Left cardiac atrium (tissue), 4 donors: ENCODE measurements at places on chromosomes 5 and 9. TPM values are rescaled to one million over a fixed set of nuclear protein-coding genes. Genes with fewer than 3 reads are reported as not detected.

Gene ANKHD1
- 67.5 TPM for total RNA-seq

Gene EDIL3
- total RNA-seq = 7.5 TPM

GRCh38 chr9:101689039-101689438 is 49.4 kb downstream of the GRIN3A start:
- no peak for DNase-seq

DNA sequence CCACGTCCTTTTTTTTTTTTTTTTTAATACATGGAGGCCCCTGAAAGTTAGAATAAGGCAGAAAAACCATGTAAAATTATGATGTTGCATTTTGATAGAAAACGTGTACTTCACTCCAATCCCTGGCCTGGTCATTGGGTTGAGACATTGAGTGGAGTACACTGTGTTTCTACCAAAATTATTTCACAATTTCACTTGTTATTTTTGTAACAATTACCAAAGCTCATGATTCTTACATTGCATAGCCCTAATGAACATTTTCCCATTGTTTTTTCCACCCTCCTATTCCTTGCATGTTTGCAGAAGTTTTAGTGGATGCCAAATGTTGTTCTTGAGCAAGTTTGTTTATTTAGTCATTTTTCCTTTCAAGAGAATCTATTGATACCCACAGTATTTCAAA is 21.9 kb downstream of the MAMDC2 start:
- DNase-seq = no peak

GRCh38 chr5:10634562-10634961 is 70.7 kb downstream of the ANKRD33B start:
- no peak for DNase-seq

DNA sequence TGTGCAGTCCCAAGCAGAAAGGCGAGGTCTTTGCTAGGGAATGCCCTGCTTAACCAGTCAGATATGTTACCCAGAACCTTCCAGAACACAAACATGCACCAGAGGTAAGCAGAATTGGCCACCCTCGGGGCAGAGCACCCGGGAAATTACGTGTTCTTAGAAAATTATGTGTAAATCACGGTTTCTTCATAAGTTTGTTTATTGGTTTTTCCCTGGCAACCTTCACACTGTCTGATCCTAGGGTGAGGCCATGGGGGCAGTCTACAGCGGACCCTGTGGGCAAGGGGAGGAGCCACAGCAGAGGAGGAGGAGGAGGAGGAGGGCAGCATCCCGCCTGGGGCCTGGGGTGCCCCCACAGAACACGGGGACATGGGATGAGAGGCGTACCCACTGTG is 31.4 kb downstream of the RXRA start:
- no peak for DNase-seq

DNA sequence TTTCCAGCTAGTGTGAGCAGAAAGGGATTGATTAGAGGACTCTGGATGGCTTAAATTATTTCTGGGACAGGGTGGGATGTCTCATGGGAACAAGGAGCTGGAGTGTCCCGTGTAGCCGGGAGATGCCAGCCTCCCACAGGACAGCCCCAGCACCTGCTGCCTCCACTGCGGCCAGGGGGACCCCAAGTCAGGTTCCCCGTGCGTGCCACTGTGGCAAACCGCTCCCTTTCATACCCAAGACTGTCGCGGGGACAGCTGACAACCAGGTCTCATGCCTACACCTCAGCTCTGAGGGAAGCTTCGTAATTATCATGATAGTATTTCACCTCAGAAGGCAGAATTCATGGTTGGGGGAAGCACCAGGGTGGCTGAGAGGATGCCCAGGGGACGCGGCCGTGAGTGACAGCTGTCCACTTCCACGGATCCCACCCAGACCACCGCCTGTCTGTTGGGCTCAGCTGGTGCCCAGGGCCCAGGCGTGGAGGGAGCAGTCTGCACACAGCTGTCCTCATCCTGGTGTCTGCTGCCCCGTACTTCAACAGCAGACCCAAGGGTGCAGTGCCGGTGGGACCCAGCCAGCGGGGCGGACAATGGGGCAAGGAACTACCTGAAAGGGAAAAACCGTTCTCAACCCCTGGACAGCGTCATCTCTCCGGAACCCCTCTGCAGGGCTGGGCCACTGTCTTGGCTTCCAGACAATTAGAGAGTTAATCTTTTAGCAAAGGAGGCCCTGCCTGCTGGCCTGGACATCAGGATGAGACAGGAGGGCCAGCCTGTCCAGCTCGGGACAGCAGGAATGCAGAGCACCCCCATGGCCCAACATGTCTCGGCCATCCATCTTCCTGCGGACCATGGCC is 166.9 kb downstream of the OLFM1 start:
- no peak for DNase-seq

GRCh38 chr5:169218176-169218575 is 82.8 kb downstream of the SLIT3 start:
- DNase-seq = no peak

DNA sequence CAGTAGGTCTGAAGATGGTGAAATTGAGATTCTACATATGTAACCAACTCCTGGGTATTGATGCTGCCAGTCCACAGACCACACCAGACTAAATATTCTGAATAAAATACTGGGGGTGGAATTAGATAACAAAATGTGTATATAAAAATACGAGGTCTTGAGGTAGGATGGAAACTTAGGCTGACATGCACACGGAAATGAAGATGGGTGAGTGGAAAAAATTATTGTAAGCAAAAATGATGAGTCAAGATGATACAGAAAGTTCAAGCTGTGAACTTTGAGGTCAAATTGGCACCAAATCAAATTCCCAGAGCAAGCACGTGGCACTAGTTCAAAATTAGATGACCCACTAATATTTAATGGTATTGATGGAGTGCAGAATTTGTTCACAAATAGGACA is 713.4 kb upstream of the ACO1 start:
- no peak for DNase-seq

DNA sequence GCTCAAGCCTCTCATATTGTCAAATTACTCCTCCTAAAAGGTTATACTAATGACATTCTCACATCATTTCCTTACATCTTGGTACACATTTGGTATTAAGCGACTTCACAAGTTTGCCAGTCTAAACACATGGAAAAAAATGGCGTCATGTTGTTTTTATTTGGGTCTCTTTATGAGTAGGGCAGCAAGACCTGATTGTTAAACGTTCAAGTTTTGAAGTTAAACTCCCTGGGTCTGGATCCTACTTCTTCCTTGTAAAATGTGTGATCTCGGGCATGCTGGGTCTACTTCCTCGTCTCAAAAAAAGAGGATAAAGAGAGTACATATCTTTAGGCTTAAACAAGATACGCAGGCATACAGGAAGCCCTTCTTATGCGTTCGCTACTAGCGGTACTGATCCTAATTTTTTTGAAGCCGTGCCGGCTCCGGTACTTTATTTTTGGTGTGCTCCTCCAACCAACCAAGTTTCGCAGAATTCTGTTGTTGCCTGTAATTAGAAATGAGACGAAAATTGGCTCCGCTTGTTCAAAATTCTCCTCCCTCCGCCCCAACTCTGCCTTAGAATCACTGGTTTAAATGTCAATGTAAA is 596 bp upstream of the CDC37L1 start:
- no peak for DNase-seq

GRCh38 chr5:13809921-13810320 is 134.6 kb downstream of the DNAH5 start:
- DNase-seq = no peak
